ENCODE measurements at places on chromosomes 16 and 17.

GRCh38 chr17:49515196-49515770 is 20.2 kb downstream of the NGFR start:
- peak; percentile 87 for DNase-seq

DNA sequence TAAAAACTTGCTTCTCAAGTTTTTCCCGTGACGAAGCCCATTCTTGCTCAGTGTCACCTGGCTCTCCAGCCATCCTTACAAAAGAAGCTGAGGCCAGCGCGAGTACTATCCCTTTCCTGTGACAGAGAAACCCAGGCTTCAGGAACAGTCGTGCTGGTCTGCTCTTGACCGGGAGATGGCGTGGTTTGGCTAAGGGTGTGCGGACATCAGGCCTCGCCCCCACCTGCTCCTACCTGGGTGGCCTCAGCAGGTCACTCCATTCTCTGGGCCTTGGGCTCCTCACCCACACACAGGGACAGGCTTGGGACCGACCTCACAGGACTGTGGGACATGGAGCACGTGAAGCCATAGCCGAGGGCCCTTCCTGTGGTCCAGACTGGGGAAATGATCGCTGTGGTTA is 75.2 kb upstream of the CIBAR2 start:
- DNase-seq = no peak

DNA sequence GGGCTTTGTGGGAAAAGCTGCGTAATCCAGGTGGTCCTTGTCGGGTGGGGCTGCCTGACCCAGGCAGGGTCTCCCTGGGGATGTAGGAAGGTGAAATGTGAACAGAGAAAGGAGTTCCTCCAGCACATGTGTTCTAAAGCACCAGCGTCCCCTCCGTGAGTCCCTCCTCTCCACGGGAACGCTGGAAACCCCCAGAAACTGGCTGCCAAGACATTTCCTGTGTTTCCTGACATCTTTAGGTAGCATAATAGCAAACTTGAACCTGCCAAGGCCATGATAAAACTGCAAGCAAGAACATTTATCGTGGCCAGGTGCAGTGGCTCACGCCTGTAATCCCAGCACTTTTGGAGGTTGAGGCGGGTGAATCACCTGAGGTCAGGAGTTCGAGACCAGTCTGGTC is 12.6 kb upstream of the PYDC1 start:
- DNase-seq = no peak

GRCh38 chr17:27241346-27241946 is 52.5 kb upstream of the WSB1 start:
- no peak for DNase-seq

DNA sequence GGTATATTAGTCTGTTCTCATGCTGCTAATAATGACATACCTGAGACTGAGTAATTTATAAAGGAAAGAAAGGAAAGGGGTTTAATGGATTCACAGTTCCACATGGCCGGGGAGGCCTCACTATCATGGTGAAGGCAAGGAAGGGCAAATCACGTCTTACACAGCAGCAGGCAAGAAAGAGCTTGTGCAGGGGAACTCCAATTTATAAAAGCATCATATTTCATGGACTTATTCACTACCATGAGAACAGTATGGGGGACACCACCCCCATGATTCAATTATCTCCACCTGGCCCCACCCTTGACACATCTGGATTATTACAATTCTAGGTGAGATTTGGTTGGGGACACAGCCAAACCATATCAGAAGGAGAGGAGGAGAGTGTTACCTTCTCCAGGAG is 17.7 kb upstream of the XYLT1 start:
- DNase-seq = no peak

GRCh38 chr17:45226576-45226975 is 4.9 kb downstream of the FMNL1 start:
- no peak for DNase-seq

GRCh38 chr17:42142371-42142896 is 12.4 kb downstream of the RAB5C start:
- DNase-seq = peak; percentile 31

DNA sequence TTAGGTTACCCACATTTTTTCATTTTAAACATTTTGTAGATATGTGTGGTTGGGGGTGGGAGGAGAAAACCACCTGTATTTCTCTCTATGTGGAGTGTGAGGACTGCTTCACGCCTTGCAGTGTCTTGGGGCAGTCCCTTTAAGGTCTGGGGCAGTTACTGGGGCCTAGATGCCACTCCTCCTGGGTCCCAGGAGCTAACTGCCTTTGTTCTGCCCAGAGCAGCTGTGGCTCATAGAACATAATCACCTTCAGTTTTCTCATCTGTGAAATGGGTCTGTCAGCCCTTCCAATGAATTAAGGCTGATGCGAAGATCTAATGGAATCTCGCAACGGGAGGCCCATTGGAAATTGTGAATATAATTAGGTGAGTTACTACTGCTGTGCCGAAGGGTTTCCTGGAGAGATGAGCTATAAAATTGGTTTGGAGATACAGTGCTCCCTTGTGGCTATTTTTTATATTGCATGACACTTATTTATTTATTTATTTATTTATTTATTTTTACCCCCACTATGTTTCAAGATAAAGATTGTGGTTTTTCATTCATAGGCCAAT is 22.9 kb downstream of the DHRS7C start:
- no peak for DNase-seq

DNA sequence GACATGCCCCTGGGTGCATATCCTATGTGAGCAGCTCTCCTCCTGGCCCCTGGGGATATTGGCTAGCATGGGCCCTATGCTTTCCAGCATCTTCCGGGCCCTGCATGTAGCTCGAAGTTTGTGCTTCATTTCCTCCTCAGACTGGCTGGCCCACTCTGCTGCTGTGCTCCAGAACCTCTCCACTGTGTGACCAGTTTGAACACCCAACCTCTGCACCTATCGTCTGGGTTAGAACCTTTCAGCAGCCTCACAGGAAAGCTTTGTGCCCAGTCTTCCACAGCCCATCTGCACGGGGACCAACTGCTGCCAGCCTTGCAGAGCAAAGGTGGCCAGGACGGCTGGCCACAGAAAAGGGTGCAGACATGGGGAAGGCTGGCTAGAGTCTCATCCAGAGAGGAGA is 10.2 kb upstream of the CLEC18B start:
- no peak for DNase-seq

GRCh38 chr17:68390888-68391545 is 66.3 kb downstream of the WIPI1 start:
- DNase-seq = peak; percentile 66

DNA sequence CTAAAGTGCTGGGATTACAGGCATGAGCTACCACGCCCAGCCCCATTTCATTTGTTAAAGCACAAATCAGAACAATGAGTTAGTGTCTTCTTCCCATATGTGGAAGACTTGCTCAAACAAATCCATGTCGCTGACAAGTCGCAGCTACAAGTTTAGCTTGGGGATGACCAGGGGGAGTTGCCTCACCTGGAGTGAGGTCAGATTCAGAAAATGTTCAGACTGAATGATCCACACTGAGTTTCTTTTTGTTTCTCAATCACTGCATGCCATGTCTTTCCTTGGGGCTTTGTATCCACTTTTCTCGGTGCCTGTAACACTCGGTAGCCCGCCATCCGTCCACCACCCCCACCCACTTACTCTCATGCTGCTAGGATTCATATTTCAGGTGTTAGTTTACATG is 437.3 kb upstream of the DYNLRB2 start:
- DNase-seq = no peak

DNA sequence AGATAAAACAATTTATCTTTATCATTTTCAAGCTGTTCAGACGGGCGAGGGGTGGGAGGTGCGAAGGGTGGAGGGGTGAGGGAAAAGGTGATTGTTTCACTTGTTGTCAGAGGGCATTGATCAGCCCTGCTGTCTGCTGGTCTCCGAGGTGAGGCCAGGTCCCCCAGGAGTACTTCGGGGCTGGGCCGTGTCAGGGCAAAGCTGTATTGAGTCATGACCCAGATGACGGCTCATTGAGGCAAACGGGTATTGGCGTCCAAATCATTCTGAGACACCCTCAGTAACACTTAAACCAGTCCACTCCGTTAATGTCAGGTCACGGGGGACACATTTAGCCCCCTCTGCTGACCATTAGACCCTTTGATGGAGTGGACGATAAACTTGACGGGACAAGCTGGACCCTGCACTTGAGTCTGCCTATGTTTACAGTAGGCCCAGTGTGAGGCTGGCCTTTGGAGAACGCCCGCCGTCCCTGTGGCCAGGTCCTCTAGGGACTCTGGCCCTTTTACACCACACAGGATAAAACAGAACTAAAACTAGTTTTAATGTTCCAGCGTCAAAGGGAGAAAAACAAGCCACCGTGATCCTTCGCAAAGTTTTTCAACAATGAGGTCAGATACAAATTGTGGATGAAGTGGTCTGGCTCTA is 502.2 kb upstream of the ZFHX3 start:
- no peak for DNase-seq

- no peak for DNase-seq
These were observed 6.3 kb downstream of the FLOT2 start for GRCh38 chr17:28891201-28891600.

DNA sequence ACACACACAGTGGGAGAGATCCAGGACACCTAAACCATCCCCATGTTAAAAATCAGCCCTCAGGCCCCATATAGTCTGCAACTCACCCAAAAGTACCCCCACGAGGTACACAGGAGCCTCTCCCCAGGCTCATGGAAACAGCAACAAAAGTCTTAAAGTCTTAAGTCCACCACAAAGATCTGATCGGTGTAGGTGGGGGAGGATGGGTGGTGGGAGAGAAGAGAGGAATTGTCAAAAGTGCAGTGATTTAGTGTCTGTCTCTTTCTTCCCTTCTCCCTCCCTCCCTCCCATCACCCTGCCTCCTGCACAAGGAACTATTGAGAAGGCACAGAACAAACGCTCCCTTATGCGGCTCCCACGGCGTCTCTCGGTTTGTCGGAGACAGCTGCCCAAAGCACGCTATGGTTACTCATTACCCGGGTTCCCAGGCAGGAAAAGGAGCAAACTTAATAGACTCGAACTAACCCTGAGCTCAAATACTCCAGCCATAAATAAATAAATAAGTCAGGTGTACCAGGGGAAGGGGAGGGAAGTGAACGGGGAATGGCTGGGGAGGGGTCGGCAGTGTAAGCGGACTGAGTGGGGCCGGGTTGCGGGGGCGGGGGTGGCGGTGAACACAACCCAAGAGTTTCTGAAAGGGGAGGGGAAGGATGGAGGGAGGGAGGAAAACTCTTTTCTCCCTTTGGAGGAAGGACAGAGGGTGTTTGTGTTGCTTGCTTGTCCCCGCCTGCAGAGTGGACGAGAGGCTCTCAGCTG is 477.4 kb downstream of the SLC39A11 start:
- no peak for DNase-seq

DNA sequence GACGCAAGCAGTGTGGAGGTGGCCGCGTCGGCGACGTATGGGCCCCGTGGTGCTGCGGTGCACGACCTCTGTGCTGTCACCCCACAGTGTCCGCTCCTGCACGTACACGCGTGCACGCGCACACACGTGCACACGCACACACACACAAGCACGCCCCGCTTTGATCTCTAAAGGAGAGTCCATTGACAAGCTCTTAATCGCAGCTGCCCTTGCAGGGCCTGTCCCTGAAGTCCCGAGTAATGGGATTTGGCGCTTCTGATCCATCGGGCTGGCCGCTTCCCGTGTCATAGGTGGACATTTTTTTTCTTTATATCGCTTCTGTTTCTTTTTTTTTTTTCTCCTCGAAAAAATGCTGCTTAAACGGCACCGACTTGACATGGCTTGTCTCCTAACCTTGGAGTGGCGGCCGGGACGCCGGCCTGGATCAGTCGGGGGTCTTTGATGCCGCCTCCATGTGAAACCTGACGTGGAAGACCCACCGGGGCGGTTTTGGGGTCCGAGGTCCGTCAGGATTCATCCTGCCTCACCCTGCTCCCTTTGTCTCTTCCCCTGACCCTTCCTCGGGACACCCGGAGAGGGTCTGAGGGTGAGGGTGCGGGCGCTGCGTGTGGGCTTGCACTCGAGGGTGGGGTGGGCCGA is 8.3 kb upstream of the AXIN1 start:
- no peak for DNase-seq

- DNase-seq = no peak
These were observed 82.0 kb downstream of the RGS9 start for GRCh38 chr17:65219124-65219523.

DNA sequence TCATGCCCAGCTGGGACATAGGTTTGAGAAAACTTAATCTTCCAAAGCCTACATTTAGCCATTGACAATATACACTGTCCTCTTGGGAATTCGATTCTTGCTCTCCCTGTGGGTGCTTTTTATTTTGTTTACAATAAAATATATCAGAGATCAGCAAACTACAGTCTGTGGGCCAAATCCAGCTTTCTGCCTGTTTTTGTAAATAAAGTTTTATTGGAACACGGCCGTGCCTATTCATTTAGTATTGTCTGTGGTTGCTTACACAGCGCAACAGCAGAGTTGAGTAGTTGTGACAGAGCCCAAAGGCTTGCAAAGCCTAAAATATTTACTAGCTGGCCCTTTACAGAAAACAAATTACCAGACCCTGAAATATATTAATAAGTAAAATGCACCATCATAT is 39.7 kb upstream of the DNAJA2 start:
- no peak for DNase-seq

- no peak for DNase-seq
These were observed 44.4 kb downstream of the HAPSTR1 start for GRCh38 chr16:9135797-9136196.

DNA sequence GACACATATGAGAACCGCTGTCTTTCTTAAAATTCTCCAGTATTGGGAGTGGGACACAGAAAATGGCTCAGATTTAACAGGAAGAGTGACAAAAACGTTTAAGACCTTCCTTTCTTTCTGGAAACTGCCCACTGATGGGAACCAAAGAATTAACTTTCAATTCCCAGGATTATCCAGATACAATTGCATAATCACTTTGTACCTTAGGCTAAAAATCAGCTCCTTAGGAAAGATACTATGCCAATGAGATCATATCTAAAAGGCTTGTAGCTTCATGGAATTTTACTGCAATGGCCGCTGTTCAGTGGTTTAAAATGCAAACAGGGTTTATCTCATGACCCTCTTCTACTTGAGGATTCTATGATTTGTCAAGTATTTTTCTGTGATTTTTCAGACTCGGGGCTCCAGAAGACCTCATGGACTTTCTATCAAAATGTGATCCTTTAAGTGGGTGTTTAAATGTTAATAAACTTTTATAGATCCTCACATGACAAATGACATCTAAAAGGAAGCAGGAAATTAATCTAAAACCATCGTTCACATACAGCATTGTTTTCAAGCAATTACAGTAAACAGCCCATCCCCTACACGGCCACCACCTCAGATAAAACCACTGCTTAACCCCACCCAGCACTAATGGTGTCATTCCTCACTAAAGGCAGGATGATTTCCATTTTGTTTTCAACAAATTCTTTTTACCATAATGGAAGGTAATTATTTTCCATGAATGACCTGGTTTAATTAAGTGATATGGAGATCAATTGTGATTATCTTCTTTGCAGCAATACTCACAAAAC is 31.6 kb upstream of the ERN1 start:
- DNase-seq = no peak

GRCh38 chr16:63372815-63373214 is 1336.6 kb upstream of the CDH8 start:
- no peak for DNase-seq

Measured in skeletal muscle cell (primary cell).